ENCODE measurements at places on chromosomes 16 and 17.

- DNase-seq, result no peak
Observed at GRCh38 chr16:78638371-78638770, 538.9 kb downstream of the WWOX start.

DNA sequence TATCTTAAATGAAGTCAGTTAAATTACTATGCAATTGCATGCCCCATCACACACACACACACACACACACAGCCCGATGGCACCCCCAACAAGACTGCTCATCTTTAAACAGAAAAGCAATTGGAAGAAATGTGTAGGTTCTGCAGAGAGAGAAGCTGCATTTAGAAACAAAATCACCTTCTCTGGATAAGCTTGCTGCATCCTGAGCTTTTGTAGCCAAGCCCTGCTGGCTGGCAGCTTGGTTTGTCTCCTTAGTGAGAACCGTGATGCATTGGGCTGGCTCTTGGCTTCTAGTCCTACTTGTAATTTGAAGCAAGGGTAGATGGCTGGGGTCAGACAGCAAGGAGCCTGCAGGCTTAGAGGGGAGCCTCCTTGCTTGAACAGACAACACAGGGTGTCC, 153.8 kb downstream of the SOX9 start:
- no peak for DNase-seq

DNA sequence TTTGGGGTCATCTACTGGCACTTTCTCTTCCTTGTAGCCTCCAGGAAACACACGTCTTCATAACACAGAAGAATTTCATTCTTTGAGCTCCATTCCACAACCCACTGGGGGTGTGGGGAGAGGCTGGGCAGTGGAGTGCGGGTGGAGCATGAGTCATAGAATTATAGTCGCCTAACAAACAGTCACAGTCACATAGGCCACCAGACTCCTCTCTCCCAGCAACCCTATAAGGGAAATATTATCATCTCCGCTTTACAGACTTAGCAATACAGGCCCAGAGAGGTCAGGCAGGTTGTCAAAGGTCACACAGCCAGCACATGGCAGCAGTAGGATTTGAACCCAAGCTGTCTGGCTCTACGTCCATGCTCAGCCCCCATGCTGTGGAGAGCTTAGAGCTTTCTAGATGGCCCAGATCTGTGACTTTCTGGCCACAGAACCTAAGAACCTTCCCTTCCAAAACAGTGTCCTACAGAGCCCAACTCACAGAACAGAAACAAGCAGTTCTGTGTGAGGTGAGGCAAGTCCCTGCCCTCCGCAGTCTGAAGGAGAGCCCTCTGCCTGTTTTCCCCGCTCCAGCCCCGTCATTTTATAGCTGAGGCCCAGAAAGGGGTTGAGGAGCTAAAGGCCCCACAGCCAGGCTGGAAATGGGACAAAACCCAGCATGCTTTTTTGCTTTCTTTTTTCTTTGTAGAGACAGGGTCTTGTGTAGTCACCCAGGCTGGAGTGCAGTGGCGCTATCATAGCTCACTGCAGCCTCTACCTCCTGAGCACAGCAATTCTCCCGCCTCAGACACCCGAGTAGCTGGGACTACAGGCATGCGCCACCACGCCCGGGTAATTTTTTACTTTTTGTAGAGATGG, 10.7 kb upstream of the LITAF start:
- DNase-seq, result no peak

DNA sequence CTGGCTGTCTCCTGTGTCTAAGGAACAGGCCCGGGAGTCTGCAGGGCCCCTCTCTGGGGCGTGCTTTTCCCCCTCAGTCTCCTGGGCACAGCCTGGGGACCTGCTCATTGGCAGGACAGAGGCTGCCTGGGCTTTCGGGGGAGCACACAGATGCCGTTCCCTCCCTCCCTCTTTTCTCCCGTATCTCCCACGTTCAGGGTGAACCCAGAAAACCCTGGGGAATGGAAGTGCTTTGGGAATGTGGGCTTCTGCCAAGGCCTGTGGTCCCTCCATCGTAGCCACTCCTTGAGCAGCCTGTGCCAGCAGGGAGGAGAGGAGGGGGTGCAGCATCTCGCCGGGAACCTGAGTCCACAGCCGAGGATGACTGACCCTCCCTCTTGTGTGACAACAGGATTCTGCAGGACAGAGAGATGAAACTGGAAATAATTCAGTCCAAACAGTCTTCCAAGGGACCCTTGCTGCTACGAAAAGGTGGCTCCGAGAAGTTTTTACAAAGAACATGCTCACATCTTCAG, 52.0 kb downstream of the RNF213 start:
- no peak for DNase-seq

DNA sequence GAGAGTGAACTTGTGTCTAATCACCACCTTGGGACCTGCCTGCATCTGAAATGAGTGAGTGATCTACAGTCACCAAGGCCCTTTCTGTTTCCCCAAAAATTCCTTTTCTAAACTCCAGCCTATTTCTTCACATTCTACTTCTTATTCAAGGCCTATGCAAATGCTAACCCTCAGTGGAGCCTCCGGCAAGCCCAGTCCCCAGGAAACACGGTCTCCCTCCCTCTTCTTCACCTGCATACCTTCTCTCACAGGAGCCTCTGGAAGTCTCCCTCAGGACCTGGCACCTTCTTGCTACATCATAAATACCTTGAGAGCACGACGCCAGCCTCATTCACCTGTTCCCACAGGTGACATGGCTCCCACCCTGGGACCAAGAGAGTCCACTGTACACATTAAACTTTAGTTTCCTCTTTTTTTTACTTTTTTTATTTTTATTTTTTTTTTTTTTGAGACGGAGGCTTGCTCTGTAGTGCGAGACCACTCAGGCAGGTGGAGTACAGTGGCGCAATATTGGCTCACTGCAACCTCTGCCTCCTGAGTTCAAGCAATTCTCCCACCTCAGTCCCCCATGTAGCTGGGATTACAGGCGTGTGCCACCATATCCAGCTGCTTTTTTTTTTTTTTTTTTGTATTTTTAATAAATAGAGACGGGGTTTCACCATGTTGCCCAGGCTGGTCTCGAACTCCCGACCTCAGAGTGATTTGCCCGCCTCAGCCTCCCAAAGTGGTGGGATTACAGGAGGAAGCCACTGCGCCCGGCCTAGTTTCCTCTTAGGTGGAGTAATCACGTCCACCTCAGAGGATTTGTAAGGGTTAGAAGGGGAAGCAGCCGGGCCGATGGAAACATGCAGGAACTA, 97.3 kb downstream of the ANKRD11 start:
- DNase-seq, result no peak

DNA sequence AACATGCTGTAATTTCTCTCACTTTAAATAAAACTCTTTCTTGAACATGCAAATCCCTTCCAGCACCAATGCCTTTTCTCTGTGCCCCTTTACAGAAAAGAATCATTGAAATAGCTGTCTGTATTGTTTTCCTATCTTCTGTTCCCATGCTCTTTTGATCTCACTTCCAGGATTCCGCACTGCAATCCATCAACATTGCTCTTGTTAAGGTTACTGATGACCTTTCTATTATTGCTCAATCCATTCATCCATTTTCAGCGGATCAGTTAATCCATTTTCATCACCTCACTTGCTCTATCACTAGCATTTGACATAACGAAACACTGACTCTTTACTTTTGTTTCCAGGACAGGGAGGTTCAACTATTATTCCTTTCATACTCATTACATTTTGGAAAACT, 130.5 kb downstream of the ABCA8 start:
- DNase-seq, result no peak

- DNase-seq, result no peak
Observed at GRCh38 chr17:83050651-83051395, 28.6 kb upstream of the METRNL start.

- peak; percentile 56 for DNase-seq
Observed at GRCh38 chr17:81295676-81296381, 722 bp upstream of the SLC38A10 start.

DNA sequence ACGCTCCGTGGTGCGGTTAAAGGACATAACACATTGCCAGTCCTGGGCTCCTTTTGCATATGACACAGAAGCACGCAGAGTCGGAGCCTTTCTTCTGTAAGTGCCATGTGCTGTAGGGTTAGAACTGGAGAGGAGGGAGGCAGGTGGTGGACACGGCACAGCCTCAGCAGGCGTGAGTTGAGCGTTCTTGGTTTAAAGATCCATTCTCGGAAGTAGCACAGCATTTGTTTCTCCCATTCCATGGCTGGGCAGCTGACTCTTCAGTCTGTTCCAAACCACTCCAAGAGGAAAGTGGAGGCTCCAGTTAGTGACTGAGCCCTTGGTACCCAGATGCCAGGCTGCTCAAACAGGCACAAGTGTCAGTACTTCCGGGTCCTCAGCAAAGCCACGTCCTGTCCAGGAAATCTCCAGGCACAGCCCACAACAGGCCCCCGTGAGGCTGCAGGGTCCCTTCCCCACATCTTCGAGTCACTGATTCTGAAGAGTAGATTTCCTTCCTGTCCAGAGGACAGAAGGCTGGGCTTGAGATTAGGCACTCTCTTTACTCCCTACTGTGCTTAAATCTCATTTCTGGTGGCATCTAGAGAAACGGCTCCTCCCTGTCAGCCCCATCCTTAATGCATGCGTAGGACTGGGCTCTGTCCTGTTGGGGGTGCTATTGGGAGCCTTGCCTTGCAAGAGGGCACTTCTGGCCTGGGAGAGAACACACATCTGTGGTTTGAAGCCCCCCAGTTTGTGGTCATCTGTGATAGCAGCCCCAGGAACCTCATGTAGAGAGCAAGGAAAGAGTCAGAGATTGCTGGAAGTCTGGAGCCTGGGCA, 39.6 kb upstream of the NAT9 start:
- DNase-seq, result no peak

- DNase-seq, result no peak
Observed at GRCh38 chr16:48507886-48508285, 102.1 kb downstream of the N4BP1 start.

DNA sequence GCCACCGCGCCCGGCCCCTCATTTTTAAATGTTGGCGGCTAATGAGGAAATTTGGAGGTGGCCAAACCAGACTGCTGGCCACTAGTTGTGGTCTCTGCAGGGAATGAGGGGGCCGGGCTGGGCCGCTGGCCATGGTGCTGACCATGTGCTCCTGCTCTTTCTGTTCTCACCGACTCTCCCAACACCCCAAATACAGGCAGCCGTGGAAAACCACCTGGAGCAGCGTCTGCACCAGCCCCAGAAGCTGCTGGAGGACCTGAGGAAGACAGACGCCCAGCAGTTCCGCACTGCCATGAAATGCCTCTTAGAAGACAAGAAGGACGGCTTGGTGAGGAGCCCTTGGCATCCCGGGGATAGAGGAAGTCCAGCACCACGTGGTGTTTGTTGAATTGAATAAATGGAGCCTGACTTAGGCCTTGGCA, 21.3 kb downstream of the OTOA start:
- no peak for DNase-seq

GRCh38 chr16:27671410-27671809, 121.5 kb downstream of the KATNIP start:
- no peak for DNase-seq

- DNase-seq, result no peak
Observed at GRCh38 chr16:12494661-12495060, 309.0 kb downstream of the CPPED1 start.

DNA sequence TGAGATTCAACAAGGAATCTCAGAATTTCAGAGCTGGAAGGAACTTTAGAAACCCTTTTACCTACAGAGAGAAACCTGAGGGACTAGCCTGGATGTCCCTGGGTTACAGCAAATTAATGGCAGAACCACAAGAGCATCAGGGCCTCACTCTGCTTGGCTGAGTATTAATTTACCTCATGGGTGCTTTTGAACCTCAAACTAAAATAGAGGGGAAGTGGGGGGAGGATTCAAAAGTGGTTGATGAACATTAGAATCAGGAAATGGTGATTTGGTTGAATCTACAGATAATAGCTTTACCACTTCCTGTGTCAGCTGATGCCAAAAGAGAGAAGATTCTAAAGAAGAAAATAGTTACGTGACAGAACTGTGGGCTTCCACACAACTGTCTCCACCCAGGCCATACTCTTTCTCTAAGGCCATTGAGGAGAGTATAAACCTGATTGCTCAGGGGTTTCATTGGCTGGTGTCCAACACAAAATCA, 11.3 kb upstream of the SKAP1 start:
- DNase-seq, result no peak

DNA sequence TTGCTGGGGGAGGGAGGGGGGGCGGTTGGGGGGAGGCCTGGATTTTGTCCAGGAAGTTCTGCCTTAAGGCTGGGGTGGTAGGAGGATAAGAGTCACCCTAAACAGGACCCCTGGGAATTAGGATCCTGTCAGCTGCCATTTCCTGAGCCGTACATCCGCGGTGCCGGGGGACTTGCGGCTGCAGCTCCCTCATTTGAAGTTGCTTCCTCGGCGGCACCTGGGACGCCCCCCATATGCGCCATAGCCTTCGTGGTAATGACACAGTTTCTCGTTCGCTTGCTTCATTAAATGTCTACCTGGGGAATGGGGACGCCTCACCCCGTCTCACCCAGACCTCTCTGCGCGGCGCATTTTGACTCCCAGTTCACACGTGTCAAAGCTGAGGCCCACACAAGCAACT, 55.1 kb upstream of the PABPN1L start:
- no peak for DNase-seq

GRCh38 chr16:67241008-67241900, 6.0 kb downstream of the FHOD1 start:
- DNase-seq, result no peak

DNA sequence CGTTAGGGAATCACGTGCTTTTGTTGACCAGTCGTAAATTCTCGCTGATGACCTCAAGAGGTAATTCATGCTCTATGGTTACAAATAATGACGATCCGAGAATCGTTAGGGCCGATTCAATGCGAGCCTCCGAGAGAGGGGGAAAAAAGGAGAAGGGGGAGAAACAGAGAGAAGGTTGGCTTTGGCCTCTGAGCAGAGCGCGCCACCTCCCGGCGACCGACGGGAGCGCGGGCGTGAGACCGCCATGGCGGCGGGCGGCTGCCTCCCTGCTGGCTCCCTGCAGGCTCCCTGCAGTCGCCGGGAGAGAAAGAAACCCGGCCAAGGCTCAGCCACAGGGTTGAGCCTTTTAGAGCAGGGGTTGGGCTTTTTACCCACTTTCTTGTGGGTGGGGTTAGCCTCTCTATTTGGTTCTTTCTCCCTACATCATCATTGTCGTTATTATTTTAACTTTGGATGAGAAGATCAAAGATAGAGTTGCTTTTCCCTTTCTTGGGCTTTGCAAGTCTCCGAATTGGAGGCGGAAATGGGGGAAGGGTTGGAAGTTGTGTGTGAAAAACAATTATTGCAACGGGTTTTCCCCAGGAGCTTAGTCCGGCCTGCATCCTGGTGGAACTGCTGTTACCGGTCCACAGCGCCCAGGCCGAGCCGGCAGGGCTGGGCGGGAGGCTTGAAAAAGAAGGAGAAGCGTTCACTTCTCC, 410 bp upstream of the HOXB5 start:
- DNase-seq, result peak; percentile 88

GRCh38 chr17:52420555-52421078, 262.1 kb upstream of the CA10 start:
- DNase-seq, result no peak

GRCh38 chr16:89860747-89861304, 12.6 kb upstream of the TCF25 start:
- peak; percentile 81 for DNase-seq

All from COR-L47 (cell line).